ENCODE measurements at places on chromosomes 16 and 17.
A peak's percentile ranks its signal among the peaks of the same experiment; 100 is the strongest.

DNA sequence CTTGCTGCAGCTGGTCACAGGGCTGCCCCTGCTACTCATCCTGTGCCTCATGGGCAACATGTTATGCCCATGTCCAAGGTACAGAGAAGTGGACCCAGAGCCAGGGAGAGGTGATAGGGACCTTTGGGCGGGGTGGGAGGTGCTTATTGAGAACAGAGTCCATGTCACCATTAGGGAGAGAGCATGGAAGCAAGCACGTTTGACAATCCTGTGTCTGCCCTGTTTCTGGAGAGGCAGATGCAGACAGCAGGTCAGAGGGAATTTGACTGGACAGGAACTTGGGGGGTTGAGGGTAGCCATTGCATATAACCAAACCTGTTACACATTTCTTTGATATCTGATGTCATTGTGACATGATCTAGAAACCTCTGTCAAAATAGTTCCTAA is 14.3 kb upstream of the ARL4D start:
- DNase-seq = no peak

- no peak for DNase-seq
Measured at GRCh38 chr17:15238057-15238456, 27.1 kb downstream of the PMP22 start.

- no peak for DNase-seq
Measured at GRCh38 chr17:13678841-13679240, 77.1 kb upstream of the HS3ST3A1 start.

- DNase-seq = no peak
Measured at GRCh38 chr17:65553646-65554552, 7.5 kb downstream of the AXIN2 start.

DNA sequence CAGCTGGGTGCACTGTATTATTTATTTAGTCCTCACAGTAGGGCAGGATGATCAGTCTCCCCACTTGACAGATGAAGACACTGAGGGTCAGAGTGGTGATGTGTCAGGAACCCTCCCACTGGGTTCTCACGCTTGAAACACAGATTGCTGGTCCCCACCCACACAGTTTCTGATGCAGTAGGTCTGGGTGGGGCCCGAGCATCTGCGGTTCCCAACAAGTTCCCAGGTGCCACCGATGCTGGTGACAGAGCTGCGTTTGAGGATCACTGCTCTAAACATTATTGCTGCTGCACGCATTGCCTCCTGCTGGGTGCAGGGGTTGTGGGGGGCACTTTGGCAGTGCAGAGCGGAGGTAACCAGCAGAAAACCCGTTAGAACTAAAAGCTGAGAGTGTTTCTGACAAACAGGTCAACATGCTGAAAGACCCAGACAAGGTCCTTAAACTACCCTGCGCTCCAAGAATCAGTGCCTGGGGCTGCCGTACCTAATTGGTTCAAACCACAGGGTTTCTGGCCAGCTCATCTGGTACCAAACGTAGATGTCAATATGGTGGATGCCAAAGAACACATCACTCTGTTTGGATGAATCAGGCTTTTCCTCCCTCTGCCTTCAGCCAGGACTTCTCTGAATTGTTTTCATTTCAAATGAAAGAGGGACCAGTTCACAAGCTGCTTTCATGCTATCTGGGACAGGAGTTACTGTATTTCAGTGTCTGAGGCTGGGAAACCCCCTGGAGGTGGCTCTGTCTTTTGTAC is 76.0 kb downstream of the ABCC1 start:
- DNase-seq = peak; percentile 36

- DNase-seq = no peak
Measured at GRCh38 chr17:36756695-36757094, 155.3 kb downstream of the MRM1 start.

DNA sequence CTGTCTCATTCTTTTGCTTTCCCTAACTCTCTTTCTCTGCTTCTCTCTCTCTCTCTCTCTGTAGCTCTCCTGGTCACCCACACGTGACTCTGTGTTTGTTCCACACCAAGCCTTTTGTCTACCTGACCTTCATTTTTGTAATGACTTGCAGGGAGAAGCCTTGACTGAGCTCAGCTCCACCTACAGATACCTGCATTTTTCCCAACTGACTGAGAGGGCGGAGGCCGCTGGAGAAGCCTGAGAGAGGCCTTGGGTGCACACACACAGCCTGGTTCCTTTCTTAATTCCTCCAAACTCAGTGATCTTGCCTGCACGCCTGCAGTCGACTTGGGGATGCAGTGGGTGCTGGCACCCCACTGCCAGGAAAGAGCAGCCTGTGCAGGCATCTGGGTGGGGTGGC is 68.8 kb downstream of the LYRM1 start:
- DNase-seq = no peak

GRCh38 chr17:49414271-49414621 is 436 bp downstream of the PHB1 start:
- DNase-seq = no peak

DNA sequence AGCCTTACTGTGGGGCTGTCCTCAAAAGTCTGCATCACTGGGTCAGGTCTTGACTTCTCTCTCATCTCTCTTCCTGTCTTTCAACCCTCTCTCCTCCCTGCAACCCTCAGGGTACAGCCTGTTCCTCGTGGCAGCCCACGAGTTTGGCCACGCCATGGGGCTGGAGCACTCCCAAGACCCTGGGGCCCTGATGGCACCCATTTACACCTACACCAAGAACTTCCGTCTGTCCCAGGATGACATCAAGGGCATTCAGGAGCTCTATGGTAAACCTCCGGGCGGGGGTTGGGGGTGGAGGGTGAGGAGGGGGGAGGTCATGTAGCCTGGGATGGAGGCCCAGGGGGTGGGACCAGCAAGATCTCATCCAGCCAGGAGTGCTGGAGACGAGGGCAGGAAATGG is 12.7 kb downstream of the MMP2 start:
- no peak for DNase-seq

GRCh38 chr16:86565181-86565631 is 1.4 kb upstream of the FOXC2 start:
- DNase-seq = no peak

Data from activated naive CD8-positive, alpha-beta T cell treated with anti-CD3 and anti-CD28 coated beads for 36 hours (primary cell).